ENCODE measurements at places on chromosomes 2 and 18. TPM values are rescaled to one million over a fixed set of nuclear protein-coding genes. Genes with fewer than 3 reads are reported as not detected.

The HIBCH gene
- 58.7 TPM for total RNA-seq

The PIEZO2 gene
- 0.32 TPM for total RNA-seq

The SPEG gene
- 21.3 TPM for total RNA-seq

The MC4R gene
- not detected for total RNA-seq

GRCh38 chr2:27088634-27089033, 2.1 kb downstream of the KHK start:
- no peak for DNase-seq

DNA sequence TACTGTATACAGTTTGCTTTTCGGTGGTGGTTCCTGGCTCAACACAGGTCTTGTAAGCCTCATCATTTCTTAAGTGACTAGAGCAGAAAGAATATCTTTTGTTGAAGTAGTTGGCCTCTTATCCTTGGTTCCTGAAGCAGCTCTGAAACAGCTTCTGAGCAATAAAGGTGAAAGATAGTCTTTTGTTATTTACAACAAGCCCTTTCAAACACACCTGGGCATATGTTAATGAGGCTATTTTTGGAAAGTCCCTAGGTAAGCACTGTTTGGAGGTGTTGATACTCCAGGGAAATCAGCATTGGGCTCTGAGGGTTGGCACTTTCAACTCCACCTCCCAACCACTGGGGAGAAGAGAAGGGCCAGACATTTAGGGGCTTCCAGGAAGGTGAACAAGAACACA, 211.0 kb downstream of the MCFD2 start:
- DNase-seq = no peak

All from SJCRH30 (cell line).